Stimulated activated effector memory CD8-positive, alpha-beta T cell treated with anti-CD3 and anti-CD28 coated beads, Interleukin-12 subunit alpha, Interleukin-12 subunit beta, amount 100 ng/mL, for 72 hours (primary cell): ENCODE measurements at places on chromosomes 7 and 10.

DNA sequence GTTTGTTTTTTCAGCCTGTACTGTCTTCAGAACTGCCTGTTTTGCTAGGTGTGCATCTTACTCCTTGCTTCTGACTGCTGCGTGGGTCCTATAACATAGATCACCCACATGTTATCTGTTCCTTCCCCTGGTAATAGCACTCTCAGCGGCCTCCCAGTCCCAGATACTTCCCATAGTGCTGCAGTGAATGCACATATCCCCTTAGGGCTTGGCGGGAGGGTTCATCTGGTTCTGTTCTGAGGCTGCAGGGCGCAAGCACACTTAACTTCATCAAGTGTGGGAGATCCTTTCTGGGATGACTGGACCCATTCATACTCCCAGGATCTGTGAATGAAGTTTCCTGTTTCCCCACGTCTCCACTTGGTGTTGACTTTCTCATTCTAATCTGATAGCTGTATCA is 90.7 kb downstream of the CELF2 start:
- DNase-seq = no peak

- no peak for DNase-seq
These were observed 153.2 kb downstream of the NEBL start for GRCh38 chr10:20743942-20744341.

DNA sequence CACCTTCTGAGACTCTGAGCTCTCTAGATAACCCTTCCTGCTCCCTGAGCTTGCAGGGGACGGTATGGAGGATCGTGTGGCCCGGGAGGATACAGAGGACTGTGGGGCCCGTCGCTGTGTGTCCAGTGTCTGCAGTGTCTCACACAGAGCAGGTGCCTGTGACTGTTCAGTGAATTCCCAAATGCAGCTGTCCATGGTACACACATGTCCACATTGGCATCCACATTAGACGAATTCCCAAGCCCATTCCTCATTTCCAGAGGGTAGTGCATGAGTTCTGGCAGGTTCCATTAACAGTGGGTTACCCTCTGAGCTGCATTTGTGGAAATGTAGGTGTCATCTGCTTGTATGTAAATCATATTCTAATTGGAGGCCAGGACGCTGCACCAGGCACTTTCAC is 39.5 kb downstream of the WDFY4 start:
- no peak for DNase-seq

GRCh38 chr10:60757420-60757895 is 20.8 kb upstream of the CDK1 start:
- no peak for DNase-seq

- DNase-seq = no peak
These were observed 3.6 kb downstream of the HELLS start for GRCh38 chr10:94549221-94549620.

GRCh38 chr10:113057948-113058522 is 108.0 kb downstream of the TCF7L2 start:
- DNase-seq = no peak

DNA sequence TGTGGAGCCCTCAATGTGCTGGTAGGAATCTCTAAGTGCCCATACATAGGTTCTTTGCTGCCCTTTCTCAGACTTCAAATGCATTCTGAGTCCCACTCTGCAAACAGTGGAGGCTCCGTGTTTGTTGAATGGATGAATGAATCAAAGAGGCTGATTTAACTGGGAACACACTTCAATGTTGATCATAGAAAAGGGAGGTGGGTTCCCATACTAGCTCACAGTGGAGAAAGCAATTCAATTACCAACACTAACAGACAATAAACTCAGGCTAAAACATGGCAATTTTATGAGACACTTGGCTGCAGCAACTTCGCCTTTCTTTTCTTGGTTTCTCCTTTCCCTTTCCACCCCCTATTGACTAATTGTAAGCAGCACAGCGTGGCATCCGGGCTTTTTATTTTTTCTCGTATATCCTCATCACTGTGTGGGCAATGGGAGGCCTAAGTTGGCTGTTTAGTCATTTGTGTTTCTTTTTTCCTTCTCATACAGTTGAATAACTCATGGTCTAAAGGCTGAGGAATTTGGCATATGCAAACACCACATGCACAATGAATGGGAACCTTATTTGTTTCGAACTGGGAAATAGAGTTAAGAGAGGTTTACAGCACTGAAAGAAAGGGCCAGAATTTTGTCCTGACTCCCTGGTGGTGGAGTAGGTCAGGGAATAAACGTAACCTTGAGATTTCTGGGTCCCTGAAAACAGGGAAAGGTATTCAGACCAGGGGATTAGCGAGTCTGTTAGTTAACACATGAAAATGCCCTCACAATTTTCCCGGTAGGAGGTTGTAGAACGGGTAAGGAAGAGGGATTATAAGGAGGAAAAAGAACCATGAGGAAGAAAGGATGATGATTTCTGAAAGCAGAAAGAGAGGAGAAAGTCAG is 858.5 kb downstream of the KCNMA1 start:
- DNase-seq = no peak

- no peak for DNase-seq
These were observed 53.9 kb upstream of the NFE2L3 start for GRCh38 chr7:26097837-26098668.

GRCh38 chr7:43698460-43699255 is 30.7 kb downstream of the COA1 start:
- no peak for DNase-seq

DNA sequence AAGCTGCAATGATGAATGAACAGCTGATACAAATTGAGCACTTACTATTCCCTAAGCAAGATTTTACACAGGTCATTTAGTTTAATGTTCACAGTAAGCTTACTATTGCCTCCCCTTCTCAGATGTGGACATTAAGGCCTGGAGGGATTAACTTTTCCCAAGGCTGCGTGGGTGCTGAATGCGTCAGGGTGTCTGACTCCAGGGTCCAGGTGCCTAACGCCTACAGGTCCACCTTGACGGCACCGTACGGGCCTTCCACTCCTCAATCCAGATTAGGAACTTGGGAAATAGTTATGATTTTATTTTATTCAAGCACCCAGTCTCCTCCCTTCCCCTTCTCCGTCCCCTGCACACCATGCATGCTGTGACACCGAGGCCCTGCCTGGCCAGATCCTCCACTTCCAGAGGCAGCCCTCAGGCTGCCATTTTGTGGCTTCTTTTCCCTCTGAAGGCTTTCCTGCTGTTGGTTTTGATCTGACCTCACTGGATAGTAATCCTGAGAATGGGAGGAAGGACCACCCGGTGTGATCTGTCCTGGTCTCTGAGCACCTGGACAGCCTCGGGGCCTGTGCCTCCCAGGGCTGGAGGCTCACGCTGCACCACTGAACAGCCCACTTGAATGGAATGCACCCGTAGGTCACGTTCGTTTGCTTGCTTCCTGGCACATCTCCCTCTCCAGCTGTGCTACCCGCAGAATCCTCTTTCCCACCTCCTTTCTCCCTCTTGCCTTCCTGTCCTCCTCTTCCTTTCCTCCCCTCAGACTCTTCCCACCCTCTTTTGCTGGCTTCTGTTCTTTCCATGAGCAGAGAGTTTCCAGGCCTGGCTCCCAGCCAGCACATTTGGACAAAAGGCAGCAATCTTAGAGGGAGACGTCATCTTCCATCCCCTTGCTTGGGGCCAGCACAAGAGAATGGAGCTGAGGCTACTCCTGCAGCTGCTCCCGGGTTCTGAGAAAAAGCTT is 14.4 kb downstream of the DENND2A start:
- no peak for DNase-seq
